ENCODE measurements at places on chromosomes 7 and 10.

DNA sequence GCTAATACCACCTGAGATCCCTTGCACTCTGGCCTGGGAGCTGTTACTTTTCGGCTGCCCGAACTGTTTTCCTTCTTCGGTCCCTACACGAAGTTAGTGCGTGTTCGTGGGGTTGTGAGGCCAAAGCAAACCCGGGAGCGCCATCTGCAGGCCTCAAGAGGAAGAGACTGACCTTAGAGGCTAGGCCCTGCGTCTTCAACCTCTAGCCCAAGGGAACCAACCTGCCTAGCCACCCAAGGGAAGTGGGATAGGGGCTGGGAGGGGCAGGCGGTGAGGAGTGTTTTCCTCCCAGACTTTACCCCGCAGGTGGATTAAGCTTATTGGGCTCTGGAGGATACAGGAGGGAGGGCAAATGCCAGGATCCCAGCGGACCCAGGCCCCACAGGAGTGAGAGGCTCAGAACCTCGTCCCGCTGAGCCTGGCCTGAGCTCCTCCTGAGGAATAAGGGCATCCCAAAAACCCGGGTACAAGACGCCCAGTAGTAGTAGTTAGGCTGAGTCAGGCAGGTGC, 1.7 kb upstream of the PAX2 start:
- H3K27ac ChIP-seq: no peak overlapping the region
- no peak for DNase-seq
- peaks cover 79% of the 10 kb centered on the region for H3K27me3 ChIP-seq
- no peaks in the 10 kb centered on the region for H3K36me3 ChIP-seq
- peak overlapping the region; percentile 13 for H3K4me3 ChIP-seq
- H3K4me1 ChIP-seq: peaks cover 23% of the 10 kb centered on the region

DNA sequence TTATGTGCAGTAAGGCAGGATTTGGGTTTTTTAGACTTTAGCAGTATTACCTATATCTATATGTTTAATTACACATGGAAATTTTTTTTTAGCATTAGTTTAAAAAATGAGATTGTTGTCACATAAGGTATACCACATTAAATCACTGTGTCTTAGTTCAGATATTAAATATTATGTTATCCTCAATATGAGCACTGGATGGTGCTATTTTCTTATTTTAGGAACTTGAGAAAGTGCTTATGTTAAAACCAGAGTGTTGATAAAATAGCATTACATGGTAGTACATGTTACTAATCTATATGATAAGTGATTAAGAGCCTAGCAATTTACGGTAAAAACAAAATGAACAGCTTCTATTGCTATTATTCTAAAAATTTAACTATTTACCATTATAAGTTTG, 28.8 kb downstream of the MIOS start:
- peaks cover 25% of the 10 kb centered on the region for H3K36me3 ChIP-seq
- H3K27me3 ChIP-seq: no peaks in the 10 kb centered on the region
- H3K27ac ChIP-seq: no peak overlapping the region
- H3K4me1 ChIP-seq: no peaks in the 10 kb centered on the region

- no peaks in the 10 kb centered on the region for H3K36me3 ChIP-seq
- no peaks in the 10 kb centered on the region for H3K27me3 ChIP-seq
Measured at GRCh38 chr10:93491602-93492121, 4.8 kb upstream of the CEP55 start.

DNA sequence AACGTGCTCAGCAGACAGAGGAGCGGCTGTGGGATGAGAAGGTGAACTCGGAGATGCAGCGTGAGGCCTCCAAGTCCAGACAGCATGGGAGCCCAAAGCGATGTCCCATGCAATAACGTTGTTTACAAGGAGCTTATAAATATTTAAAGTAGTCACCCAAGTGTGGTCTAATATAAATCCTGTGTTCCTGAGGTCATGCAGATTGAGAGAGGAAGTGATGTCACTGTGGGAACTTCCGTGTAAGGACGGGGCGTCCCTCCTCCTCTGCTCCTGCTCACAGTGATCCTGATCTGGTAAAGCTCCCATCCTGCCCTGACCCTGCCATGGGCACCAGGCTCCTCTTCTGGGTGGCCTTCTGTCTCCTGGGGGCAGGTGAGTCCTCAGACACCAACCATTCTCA, 94.7 kb upstream of the PRSS58 start:
- no peak overlapping the region for H3K4me3 ChIP-seq
- H3K36me3 ChIP-seq: no peaks in the 10 kb centered on the region
- H3K4me1 ChIP-seq: no peaks in the 10 kb centered on the region
- H3K27ac ChIP-seq: no peak overlapping the region
- no peaks in the 10 kb centered on the region for H3K27me3 ChIP-seq

GRCh38 chr10:1195828-1196227, 139.6 kb downstream of the WDR37 start:
- no peak overlapping the region for H3K4me3 ChIP-seq
- H3K27me3 ChIP-seq: no peaks in the 10 kb centered on the region
- no peak for DNase-seq
- no peak overlapping the region for H3K27ac ChIP-seq
- H3K4me1 ChIP-seq: no peaks in the 10 kb centered on the region

GRCh38 chr10:32692174-32692573, 246.2 kb downstream of the CCDC7 start:
- no peak overlapping the region for H3K27ac ChIP-seq
- peaks cover 5% of the 10 kb centered on the region for H3K36me3 ChIP-seq
- no peak overlapping the region for H3K4me3 ChIP-seq
- no peaks in the 10 kb centered on the region for H3K27me3 ChIP-seq
- no peak for DNase-seq
- H3K4me1 ChIP-seq: no peaks in the 10 kb centered on the region

DNA sequence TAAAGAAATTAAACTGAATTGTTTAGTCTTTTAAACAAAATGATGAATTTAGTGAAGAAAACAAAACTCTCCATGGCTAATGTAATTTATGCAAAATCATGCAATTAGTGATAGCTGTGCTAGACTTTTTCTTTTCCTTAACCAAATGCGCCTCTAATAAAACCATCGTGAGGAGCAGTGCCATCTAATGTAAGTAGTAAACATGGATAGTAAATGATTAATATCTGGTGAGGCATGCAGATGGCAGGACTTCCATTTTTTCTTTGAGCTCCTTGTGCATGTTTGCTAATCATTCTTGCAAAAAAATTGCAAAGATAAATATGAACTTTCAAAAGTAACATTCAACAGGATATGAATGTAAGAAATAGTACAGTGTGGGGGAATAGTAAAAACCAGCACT, 2.3 kb downstream of the INSYN2A start:
- H3K27me3 ChIP-seq: no peaks in the 10 kb centered on the region
- H3K4me3 ChIP-seq: no peak overlapping the region
- H3K4me1 ChIP-seq: peaks cover 10% of the 10 kb centered on the region
- no peaks in the 10 kb centered on the region for H3K36me3 ChIP-seq

- no peak for DNase-seq
- no peaks in the 10 kb centered on the region for H3K36me3 ChIP-seq
- H3K27ac ChIP-seq: no peak overlapping the region
- no peak overlapping the region for H3K4me3 ChIP-seq
Measured at GRCh38 chr7:117766913-117767312, 106.3 kb downstream of the CTTNBP2 start.

- H3K4me1 ChIP-seq: peaks cover 3% of the 10 kb centered on the region
- H3K4me3 ChIP-seq: no peak overlapping the region
- no peaks in the 10 kb centered on the region for H3K36me3 ChIP-seq
- DNase-seq: no peak
- H3K27me3 ChIP-seq: no peaks in the 10 kb centered on the region
- no peak overlapping the region for H3K27ac ChIP-seq
Measured at GRCh38 chr7:64626083-64626469, 39.9 kb upstream of the ZNF107 start.

DNA sequence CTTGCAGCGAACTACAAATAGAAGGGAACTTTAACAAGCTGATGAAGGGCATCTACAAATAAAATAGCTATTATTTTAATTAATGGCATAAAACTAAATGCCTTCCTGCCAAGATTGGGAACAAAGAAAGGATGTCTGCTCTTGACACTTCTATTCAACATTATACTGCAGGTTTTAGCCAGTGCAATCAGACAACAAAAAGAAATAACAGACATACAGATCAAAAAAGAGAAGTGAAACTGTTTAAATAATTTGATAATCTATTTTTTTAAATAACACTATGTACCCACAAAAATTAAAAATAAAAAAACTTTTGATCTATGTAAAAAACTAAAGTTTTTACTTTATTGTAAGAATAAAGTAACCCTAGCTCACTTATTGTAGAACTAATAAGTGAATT, 22.4 kb upstream of the TLL2 start:
- H3K27ac ChIP-seq: no peak overlapping the region
- H3K4me1 ChIP-seq: no peaks in the 10 kb centered on the region
- no peaks in the 10 kb centered on the region for H3K27me3 ChIP-seq
- no peak for DNase-seq
- H3K36me3 ChIP-seq: peaks cover 13% of the 10 kb centered on the region

- no peaks in the 10 kb centered on the region for H3K27me3 ChIP-seq
- no peaks in the 10 kb centered on the region for H3K4me1 ChIP-seq
- H3K27ac ChIP-seq: no peak overlapping the region
- no peaks in the 10 kb centered on the region for H3K36me3 ChIP-seq
- no peak for DNase-seq
Measured at GRCh38 chr10:28970231-28970630, 292.9 kb downstream of the BAMBI start.

All from ascending aorta (tissue), 2 donors.